Lower lobe of right lung (tissue), 2 donors: ENCODE measurements at places on chromosomes 6 and 20.

- no peak for DNase-seq
- no peak overlapping the region for H3K27ac ChIP-seq
- H3K4me3 ChIP-seq = no peak overlapping the region
- H3K4me1 ChIP-seq = no peaks in the 10 kb centered on the region
- H3K27me3 ChIP-seq = no peaks in the 10 kb centered on the region
Measured at GRCh38 chr6:149628875-149629510, 19.5 kb downstream of the KATNA1 start.

- H3K4me3 ChIP-seq = no peak overlapping the region
- H3K27me3 ChIP-seq = no peaks in the 10 kb centered on the region
- no peaks in the 10 kb centered on the region for H3K4me1 ChIP-seq
- DNase-seq = no peak
- H3K36me3 ChIP-seq = no peaks in the 10 kb centered on the region
- H3K27ac ChIP-seq = no peak overlapping the region
Measured at GRCh38 chr6:138307816-138308730, 69.6 kb upstream of the SMIM28 start.

DNA sequence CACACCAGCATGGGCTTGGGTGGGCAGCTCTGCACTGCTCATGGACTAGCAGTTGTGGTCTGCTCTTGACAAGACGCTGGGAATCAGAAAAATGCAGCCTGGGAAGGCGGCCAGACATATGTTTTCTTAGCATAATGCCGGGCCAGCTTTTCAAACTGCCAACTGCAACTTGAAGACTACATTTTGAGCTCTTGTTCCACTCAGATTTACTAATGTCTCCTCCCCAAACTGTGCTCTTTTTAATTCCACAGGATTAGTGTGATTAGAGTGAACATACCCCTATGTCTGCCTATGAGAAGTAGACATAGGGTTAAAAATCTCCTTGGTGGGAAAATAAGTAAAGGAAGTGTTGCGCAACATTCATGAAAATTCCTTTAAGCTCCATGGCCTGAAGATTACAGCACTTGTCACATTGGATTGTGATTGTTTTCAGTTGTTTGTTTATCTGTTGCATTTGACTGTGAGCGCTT, 5.3 kb upstream of the FNDC1 start:
- H3K4me3 ChIP-seq = no peak overlapping the region
- no peak overlapping the region for H3K27ac ChIP-seq
- DNase-seq = no peak
- peaks cover 23% of the 10 kb centered on the region for H3K27me3 ChIP-seq

GRCh38 chr6:130034378-130035146, 16.2 kb downstream of the L3MBTL3 start:
- H3K27ac ChIP-seq = no peak overlapping the region
- H3K27me3 ChIP-seq = no peaks in the 10 kb centered on the region
- no peaks in the 10 kb centered on the region for H3K36me3 ChIP-seq

DNA sequence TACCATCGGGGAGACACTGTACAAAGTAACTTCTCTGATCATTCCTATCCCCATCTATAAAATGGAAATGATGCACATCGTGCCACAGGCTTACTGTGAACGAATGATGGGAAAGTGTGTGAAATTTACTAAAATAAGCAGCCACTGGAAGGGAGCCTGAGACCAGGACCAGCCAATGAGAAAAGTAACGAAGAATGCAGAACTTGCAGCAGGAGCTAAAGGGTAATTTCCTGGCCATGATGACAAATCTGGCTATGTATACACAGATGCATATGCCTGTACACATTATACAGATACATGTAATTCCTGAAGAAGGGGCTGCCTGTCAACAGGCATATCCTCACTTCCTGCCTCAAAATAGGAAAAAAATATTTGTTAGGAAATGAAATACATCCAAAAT, 47.4 kb downstream of the GMDS start:
- H3K4me3 ChIP-seq = no peak overlapping the region
- no peaks in the 10 kb centered on the region for H3K27me3 ChIP-seq
- DNase-seq = no peak
- H3K27ac ChIP-seq = no peak overlapping the region
- no peaks in the 10 kb centered on the region for H3K36me3 ChIP-seq
- peaks cover 11% of the 10 kb centered on the region for H3K4me1 ChIP-seq
